ENCODE measurements at places on chromosomes 6 and 20.

DNA sequence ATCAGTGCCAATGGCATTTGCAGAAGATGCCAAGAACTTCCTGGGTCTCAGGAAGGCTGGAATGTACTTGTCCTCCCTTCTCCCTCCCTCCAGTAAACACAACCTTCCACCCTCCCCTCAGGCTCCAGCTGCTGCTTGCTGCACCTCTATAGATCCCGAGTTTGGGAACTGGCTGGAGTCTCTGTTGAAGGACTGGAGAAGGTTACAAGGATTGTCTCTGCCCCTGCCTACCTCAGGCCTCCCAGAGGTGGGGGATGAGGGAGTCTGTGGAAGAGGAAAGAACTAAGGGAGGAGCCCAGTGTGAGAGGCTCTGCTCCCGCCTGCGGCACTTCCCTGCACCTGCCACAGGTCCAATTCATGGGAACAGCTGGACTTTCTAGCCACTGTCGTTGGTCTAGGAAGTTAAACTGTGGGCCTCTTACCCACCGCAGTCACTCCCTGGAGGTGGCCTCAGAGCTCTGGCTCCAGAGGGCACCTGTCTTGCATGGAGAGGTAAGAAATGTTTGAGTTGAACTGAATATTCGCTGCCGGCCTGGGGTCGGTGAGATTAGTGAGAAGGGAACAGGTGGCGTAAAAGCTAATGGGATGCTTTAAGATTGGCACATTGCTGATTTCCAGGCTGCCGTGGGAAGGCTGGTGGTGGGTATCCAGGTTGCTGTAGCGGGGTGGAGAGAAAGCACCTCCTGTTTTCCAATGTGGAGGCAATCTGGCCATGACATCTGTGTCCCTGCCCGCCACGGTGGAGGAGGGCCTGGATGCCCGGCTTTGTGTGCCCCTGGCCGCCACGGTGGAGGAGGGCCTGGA lies 54.3 kb downstream of the PPP1R14C start:
- no peak for DNase-seq

DNA sequence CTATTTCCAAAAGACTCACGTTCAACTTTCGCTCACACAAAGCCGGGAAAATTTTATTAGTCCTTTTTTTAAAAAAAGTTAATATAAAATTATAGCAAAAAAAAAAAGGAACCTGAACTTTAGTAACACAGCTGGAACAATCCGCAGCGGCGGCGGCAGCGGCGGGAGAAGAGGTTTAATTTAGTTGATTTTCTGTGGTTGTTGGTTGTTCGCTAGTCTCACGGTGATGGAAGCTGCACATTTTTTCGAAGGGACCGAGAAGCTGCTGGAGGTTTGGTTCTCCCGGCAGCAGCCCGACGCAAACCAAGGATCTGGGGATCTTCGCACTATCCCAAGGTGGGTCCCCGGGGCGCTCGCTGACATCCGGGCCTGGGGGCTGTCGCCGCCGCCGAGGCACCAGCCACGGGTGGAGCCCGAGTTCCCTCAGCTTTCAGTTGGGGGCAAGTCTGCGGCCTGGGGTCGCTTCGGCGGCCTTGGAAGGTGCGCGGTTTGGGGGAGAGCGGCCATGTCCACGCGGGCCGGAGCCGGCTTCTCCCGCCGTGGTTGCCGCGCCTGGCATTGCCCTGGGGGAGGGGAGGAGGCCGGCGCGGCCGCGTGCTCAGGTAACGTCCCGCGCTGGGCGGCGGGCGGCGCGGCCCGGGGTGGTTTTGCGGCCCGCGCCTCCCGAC lies 429 bp downstream of the AMD1 start:
- peak; percentile 10 for DNase-seq

DNA sequence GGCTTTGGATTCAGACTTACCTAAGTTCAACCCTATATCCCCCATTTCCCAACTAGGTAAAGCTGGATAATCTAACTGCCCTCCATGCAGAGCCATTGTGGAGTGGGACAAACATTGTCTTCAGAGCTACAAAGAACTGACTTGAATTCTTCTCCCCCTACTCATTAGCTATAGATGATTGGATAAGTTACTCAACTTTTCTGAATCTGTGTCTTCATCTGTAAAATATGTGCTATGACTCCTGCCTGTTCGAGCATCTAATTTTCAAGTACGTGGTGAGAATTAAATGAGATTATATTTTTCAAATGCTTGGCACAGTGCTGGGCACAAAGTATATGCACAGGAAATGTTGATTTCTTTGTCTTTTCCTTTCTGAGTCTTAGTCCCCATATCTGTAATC lies 240.3 kb upstream of the TCF21 start:
- DNase-seq, result no peak

GRCh38 chr6:100101644-100102043 lies 107.6 kb upstream of the MCHR2 start:
- DNase-seq, result no peak

DNA sequence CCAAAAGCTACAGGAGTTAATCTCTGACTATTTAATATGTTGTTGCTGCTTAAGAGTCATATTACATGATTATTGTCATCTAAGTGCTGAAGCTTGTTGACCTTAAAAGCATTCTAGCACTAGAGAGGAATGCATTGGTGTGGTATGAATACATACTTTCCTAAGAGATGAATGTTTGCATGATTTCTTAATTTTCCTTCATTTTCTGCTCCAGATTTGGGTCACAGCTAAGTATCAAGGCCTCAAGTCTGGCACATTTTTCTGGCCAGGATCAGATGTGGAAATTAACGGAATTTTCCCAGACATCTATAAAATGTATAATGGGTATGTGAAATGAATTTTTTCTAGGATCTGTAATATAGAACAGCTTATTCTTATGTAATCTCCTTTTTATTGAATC lies 53.6 kb downstream of the ENPP1 start:
- DNase-seq, result no peak

DNA sequence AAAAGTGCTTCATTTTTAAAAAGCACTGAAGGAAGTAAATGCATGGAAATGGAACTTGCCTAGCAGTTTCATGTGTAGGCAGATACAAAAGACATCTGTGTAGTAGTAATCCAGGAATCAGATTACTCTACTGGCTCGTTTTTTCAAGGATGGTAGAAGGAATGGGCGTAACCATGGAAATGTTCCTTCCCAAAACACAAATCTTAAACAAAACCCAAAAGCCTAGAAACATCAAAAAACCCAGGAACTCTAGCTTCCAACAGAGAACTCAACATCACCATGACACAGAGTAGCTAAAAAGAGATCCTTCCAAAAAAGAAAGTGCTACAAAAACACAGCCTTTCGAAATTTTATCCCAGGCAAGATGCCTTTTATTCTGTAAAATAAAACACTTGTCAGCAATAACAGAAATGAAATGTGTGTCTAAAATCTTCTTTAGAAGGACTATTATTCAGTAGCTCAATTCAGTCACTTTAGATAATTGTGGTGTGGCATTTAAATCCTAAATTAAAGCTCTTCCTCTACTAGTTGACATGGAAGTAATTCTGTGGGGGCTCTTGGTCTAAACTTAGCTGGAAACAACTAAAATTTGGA lies 81.7 kb downstream of the FAM217A start:
- peak; percentile 39 for DNase-seq

DNA sequence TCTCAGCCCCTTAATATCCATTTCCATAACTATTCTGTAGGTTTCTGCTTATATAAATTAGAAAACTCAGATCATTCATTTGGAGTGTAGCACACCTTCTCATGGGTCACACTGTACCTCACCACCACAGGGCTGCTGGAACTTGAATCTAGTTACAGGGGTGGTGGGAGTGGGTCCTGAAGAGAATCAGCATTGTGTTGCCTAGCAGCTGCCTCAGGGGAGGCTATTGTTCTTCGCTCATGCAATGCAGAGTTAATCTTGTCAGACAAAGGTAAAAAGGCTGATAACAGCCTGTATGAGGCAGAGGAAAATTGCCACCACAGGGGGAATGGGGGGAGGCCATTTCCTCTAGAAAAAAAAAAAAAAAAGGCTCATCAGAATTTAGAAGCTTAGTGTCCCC lies 496.0 kb upstream of the ADGRB3 start:
- no peak for DNase-seq

DNA sequence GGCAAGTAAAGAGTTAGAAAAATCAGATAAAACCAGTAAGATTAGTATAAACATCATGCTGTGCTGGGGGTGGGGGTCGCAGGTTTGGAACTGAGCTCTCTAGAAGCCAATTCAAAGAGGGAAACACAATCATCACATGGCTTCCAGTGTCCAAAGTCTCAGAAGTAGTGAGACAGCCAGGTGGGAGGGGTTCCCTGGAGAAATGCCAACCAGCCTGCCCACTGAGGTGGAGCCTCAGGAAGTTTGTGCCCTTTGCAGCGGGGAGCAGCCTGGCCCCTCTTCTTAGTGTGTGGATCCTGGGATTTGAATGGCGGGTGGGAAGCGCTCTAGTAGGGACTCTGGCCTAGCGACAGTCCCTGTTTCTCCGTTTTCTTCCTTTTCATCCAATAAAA lies 21.4 kb downstream of the C6orf15 start:
- DNase-seq, result no peak

DNA sequence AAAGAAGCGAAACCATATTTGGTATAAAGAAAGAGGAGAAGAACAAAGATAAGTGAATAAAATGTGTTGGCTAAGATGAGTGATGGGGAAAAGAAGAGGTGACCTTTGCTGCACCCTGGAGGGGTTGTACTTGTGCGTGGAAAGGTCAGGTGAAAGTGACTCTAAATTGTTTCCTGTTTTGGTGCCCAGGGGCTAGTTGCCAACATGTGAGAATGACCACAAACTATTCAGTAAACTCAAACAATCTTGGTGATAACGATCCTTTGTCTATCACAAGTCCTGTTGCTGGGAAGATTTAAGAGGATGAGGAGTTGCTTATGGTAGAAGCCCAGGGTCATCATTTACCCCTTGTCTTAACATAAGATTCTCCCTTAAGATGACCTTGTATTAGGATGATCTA lies 57.9 kb downstream of the ADGRF5 start:
- no peak for DNase-seq

DNA sequence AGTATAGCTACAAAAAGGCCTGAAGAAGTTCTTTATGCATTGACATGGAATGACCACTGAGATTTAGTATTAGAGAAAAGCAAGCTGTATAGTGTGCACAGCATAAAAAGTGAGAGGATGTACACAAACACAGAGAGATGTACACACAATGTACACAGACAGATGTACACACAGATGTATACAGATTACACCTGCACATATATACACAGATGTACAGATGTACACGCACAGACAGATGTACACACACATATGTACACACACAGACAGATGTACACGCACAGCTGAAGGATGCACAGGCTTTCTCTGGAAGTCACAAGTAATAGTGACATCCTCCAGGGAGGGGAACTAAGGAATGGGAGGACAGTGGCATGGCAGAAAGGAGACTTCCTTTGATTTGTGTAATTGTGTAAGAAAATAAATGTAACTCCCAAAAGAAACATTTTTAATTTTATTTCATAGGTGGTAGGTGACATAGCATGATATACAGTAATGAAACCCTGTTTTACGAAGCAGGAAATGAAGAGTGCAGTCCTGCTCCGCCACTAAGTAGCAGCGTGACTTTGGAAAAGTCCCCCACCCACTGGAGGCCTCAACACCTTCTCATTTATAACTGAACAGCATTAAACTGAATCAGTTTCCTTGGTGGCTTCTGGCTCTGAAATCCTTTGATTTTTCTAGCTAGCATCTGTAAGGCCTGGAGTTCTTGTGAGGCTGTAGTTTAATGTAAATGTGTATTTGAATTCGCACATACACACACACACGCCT lies 14.1 kb downstream of the NFATC2 start:
- DNase-seq, result no peak

- no peak for DNase-seq
Observed at GRCh38 chr6:100730001-100730980, 150.8 kb downstream of the ASCC3 start.

DNA sequence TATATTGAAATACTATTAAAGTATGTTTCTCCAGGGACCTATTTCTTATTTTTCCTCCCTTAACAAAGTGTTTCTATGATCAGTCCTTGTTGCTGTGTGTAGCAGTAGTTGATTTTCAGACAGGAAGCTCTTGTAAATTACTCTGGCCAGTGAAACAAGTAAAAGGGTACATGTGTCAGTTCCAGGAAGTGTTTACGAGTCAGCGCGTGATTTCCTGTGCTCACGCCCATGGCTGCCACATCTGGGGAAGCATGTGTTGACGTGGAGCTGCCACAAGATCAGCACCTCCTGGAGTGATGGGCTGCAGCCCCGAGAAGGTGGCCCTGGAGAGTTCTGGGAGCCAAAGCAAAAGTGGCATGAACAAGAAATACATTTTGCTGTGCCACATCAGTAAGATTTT lies 38.6 kb upstream of the GGTLC1 start:
- no peak for DNase-seq

Measured in AG04450 (cell line).